AML-193 (cell line): ENCODE measurements at places on chromosomes 2 and 18.
A peak's percentile ranks its signal among the peaks of the same experiment; 100 is the strongest.

- DNase-seq, result no peak
Observed at GRCh38 chr2:135186054-135186453, 134.0 kb downstream of the RAB3GAP1 start.

DNA sequence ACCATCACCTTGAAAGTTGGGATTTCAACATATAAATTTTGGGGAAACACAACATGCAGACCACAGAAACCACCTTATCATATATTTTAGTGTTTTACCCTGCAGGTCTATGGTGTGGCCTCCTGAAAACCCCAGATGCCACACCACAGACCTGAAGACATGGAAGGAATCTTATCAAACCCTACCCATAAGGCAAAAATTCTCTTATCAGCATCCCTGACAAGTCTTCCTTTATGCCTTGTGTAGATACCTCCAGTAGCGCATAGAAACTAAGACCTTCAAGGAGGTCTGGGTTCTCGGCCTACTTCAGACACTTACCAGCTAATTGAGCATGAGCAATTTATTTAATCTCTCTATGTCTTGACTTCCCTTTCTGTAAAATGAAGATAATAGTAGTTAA, 59.1 kb upstream of the SLC14A2 start:
- no peak for DNase-seq

GRCh38 chr2:206477296-206477695, 34.0 kb downstream of the ADAM23 start:
- no peak for DNase-seq

- no peak for DNase-seq
Observed at GRCh38 chr2:234025466-234025865, 25.0 kb upstream of the SPP2 start.

GRCh38 chr2:138061961-138062360, 97.7 kb downstream of the HNMT start:
- no peak for DNase-seq

- no peak for DNase-seq
Observed at GRCh38 chr2:96267159-96267971, 1.3 kb downstream of the CIAO1 start.

GRCh38 chr2:219810895-219811294, 183.5 kb downstream of the SLC4A3 start:
- no peak for DNase-seq

DNA sequence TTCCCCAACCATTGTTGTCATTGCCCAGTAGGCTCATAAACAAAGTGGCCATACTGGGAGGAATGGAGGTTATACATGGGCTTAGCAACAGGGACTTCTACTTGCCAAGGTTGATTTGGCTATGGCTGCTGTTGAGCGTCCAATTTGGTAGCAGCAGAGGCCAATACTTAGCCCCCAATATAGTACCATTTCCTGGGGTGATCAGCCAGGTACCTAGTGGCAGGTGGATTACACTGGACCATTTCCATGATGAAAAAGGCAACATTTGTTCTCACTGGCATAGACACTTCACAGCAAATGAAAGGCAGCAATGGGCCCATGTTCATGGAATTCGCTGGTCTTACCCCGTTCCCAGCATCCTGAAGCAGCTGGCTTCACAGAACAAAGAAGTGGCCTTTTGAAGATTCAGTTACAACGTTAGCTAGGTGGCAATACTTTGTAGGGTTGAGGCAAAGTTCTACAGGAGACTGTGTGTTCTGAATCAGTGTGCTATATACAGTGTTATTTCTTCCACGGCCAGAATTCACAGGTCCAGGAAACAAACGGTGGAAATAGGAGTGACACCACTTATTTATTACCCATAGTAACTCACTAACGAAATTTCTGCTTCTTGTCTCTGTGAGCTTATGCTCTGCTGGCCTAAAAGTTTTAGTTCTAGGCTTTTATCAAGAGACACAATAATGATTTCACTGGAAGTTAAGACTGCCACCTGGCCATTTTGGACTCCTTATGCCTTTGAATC, 37.5 kb downstream of the FBXO11 start:
- no peak for DNase-seq

- DNase-seq, result no peak
Observed at GRCh38 chr2:199933466-199933865, 21.8 kb downstream of the TYW5 start.

DNA sequence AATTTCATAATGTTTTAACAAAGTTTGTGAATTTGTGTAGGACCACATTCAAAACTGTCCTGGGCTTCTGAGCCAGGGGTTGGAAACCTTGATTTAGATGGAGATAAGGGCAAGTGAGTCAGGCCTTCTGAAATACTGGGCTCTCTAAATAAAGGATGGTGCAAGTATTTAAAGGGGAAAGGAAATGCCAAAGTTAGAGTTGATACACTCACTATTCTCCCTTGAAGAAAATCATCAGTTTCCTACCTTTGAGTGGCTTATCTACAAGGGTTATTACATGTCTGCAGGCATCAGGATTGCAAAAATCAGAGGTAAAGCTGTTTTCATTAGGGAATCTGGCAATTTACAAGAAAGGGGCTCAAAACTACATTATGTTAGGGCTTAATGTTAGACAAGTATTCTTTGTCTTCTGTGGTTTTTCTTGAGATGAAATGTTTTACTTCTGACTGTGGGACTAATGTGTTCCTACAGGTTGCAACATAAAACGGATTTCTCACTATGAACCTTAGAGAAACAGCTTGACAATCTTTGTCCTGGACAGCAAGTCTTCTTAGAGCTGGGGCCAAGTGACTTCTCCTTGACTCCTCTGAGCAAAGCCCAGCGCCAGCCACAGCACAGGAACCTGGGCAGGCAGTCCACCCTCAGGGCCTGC, 31.1 kb downstream of the RNU4ATAC start:
- DNase-seq, result no peak

- DNase-seq, result no peak
Observed at GRCh38 chr2:9815076-9815475, 28.2 kb upstream of the TAF1B start.

DNA sequence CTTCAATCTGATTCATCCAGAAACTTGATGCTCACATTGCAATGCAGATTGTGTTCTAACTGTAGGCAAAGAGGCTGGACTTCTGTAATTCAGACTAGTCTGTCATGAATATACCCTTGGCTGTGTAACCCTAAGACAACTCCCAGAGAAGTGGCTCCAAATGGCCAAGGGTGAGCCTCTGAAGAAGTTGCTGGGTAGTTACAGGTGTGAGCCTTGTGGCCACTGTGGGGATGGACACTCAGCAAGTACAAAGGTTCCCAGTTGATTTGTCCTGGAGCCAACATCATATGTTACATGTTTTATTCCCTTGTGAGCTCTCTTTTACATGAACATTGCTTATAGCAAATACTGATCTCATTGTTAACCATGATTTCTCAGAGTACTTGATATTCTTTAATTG, 94.8 kb upstream of the KCNJ3 start:
- no peak for DNase-seq

DNA sequence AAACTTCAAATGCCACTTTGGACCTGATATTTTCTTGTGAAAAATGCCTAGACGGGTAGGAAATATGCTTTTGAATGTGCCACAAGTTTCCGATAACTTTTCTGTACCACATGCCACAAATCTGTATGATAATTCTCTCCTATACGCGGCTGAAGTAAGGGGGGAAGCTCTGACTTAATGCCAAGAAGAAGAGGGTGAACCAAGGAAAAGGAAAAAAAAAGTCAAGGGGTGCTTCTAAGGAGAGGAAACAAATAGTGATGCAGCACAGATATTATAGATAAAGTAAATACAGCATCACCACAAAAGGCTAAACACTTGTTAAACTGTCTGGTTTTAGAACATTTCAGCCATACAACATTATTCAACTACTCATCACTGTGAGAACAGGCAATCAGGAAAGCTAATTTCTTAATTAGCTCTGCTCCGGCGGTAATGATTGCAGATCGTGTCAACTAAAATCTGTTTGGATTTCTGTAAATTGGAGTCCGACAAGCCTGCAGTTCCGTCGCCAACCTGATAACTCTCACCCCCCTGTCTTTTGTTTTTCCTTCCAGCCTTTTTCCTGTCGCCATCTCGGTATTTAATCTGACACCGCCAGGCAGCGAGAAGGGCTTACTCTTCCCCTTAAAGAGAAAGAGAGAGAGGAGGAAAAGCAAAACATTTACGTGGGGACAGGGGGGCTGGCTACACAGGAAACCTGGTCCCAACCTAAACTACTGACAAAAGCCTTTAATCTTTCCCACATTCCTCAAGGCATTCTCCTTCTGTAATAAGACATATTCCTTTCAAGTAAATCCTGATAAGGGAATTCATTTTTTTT, 67.5 kb downstream of the ZEB2 start:
- DNase-seq, result no peak

GRCh38 chr2:170264865-170265264, 86.9 kb downstream of the MYO3B start:
- DNase-seq, result no peak

GRCh38 chr2:123870881-123871276, 154.2 kb upstream of the CNTNAP5 start:
- DNase-seq, result no peak

DNA sequence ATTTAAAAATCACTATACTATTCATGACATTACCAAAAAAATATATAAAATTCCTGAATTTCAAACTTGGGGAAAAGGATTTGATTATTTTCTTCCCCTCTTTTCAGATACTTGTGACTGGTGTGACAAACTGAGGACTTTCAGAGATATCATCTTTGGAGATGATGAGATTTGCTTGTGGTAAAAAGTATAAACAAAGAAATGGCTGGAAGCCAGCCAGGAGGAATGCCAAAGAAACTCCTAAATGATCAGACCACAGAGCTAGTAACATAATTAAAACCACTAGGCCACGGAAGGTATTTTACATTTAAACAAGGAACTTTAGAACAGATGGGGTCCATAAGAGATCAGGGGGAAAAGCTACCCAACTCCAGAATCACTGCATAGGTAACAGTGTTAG, 58.7 kb downstream of the PIGN start:
- DNase-seq, result no peak

DNA sequence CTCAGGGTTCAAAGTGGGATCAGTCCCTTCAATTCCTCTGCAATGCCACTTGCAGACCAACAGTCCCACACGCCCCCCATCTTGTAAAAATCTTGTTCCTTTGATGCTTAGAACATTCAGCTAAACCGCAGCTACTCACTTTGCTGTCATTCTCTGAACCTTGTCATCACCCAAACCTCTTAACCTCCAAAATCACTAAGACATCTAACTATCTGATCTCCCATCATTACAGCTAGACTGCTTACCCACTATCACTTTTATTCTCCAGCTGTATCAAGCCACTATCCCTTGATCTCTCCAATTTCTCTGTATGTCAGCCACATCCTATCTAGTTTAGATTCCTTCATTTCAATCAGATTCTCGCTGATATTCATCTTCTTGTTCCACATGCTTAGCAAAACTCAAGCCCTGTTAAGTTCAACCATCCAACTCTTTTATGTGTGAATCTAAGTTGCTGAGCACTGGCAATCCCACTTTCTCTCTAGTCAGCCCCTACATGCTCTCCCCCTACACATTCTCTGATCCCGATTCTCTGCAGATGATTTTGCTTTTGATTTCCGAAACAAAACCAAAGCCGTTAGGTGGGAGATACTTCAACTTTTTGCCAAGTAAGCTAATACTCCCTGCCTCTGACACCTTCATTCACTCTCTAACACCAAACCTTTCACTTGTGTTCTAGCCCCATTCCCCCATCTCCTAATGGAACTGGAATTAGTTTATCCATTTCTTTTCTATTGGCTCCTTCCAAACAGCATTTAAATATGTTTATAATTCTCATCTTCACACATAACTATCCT, 4.6 kb downstream of the GTF3C2 start:
- DNase-seq, result no peak

- no peak for DNase-seq
Observed at GRCh38 chr2:158994920-158995676, 26.7 kb downstream of the TANC1 start.

DNA sequence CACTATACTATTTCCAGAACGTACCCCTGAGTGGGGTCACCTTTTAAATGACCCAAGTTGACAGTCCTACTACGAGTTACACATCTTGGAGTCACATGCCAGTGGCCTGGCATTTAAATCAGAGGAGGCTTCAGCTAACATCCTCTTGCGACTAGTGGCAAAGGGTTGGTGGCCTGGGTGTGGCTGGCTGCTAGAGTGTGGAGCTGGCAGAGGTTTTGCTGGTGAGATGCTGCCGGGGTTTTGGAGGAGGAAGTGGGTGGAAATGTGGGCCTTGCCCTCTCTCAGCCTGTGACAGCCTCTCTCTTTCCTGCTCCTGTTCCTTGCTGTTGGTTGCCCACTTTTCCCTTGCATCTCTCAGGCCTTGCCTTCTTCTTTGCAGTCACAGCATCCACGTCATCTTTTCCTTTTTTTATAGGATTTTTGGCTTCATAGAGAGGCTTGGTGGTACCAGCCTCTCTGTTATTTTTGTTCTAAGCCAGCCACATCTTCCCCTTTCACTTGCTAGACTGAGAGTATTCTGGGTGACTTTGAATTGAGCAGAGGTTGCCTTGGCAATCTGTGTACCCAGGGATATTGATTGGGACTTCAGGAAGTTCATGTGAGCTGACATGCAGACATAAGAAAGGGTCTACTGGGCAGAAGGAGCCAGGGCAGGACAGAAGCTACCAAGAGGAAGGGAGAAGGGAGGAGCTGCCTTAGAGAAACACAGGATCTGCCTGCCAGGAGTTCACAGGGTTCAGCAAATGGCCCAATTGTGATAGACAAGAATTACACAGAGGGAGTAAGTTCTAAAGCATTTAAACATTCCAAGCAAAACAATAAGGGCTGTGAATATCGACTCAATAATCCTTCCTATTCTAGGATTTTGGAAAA, 55.4 kb downstream of the CDC42EP3 start:
- DNase-seq, result peak; percentile 41

GRCh38 chr2:235961711-235962110, 206.5 kb downstream of the GBX2 start:
- DNase-seq, result no peak

DNA sequence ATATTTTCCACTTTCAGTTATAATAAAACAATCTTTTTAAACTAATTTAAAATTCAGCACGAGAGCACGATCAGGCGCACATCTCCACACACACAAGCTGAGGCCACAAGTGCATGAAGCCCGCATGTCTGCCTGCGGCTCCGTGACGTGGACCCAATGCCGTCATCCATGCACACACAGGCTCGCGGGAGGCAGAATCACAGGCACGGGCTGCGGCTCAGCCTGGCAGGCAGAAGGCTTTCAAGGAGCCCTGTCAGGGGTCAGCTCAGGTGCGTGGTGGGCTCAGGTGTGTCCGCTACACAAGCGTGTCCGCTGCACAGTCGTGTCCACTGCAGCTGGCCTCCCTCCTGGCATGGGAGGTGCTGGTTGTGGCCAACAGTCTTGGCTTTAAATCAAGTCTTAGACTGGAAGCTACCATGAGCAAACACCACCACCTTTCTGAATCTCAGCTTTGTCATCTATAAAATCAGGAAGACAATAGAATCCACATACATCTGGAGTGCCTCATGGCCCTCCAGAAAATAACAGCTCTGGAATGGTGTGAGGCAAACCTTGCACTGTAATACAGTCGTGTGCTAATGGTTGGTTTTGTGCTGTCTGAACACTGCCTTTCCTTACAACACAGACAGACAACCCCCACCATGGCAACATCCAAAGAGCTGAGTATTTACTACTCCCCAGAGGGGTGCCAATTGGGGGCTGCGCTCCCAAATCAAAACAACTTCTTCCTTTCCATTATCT, 210.1 kb downstream of the NDUFA10 start:
- DNase-seq, result no peak

- DNase-seq, result no peak
Observed at GRCh38 chr2:181235683-181236459, 221.3 kb upstream of the ITGA4 start.

- DNase-seq, result no peak
Observed at GRCh38 chr2:194464964-194465638, 1191.9 kb upstream of the SLC39A10 start.
